GM13976 (cell line): ENCODE measurements at places on chromosomes 7 and 10.
A peak's percentile ranks its signal among the peaks of the same experiment; 100 is the strongest.

DNA sequence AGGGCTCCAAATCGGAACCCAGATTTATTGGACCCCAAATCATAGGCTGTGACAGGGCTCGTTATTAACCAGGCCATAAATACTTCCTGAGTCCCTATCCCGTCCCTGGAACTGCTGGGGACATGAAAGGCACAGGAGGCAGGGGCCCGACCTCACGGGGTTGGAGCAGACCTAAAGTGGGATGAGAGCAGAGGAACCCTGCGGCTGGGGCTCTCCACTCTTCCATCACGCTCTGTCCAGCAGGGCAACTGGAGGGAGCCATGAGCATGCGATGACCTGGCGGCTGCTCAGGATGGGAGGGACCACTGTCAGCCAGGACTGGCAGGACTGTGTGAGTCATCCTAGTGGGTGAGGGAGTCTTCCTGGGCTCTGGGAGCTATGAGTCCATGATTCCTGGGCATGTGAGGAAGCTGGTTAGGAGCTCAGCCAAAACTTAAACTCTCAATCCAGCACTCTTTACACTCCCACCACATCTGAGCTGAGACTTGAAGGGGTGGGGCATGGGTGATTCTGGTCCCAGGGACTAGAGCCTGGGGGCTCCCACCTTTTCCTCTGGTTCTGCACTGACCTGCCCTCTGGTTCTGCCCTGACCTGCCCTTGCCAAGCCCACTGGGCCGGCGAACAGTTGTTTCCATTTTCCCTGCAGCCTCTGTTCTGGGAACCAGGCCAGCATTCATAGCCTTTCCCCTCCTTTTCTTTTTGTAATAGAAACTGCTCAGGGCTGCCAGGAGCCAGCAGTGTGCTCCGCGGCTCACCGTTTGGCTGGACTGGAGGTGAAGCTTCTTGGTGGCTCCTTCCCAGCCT is 47.1 kb downstream of the SYPL1 start:
- no peak for DNase-seq

DNA sequence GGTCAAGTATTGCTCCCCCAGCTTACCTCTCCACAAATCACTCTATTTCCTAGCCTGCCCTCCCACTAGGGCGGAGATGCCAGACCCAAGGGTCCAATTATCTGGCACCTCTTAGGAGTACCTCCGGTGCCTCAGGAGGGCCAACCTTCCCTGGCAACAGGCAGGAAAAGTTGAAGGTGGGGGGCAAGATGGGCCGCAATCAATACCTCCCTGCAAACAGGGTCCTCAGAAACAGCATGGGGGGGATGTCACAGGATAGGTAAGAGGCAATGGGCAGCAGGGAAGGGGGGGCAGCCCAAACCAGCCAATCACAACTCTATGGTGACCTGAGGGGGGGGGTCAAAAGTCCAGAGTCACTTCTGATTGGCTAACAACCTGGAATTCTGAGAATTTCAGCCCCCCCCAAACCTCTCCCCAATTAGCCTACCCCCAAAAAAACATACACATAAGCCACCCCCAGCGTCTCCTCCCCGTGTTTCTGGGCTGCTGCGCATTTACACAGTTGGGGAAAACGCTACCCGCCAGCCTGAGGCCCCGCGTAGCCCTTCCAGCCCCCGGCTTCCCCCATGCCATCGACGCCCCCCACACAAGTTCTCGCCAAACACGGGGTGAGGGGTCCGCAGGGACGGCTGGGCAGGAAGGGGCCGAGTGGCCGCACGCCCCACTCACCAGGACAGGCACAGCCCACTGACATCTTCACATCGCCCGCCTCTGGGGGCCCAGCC is 589 bp downstream of the LDB1 start:
- peak; percentile 87 for DNase-seq

- no peak for DNase-seq
These were observed 73.7 kb downstream of the INSIG1 start for GRCh38 chr7:155371331-155371883.

DNA sequence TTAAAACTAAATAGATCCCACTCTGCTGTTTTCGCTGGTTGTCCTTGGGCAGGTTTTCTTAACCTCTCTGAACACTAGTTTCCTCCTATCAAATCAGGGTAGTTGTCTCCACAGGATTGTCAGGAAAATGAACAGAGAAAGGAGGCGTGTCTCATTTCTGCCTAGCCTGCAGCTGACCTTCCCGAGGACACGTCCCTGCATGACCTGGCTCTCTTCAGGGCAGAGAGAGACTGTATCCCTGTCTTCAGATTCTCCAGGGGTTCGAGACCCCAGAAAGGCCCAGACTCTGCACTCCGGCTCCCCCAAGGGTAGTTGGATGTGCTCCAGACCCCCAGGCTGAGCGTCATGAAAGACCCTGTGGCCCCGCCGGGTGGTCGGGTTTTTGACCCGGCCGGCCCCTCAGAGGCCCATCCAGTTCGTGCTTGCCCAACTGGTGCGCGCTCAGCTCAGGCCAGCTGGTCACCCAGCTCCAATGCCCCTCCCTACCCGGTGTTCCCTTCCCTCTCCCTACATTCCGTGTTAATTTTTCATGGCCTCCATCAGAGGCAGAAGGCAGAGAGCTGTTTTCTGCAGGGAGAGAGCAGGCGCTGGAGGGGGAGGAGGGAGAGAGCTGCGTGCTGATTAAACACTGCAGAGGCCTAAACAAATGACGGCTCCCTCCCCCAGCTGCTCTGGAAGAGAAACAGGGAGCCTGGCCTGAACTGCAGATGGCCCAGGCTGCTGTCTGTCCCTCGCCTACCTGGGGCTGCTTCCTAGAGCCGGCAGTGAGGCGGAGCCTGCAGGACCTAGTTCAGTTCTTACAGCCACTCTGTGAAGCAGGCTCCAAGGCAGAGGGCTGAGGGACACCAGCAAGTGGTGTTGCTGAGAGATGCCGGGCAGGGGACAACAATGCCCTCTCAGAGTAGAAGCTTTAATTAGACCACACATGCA is 86.2 kb upstream of the PPIF start:
- no peak for DNase-seq

GRCh38 chr10:127797339-127797738 is 60.4 kb downstream of the FOXI2 start:
- DNase-seq = peak; percentile 45

DNA sequence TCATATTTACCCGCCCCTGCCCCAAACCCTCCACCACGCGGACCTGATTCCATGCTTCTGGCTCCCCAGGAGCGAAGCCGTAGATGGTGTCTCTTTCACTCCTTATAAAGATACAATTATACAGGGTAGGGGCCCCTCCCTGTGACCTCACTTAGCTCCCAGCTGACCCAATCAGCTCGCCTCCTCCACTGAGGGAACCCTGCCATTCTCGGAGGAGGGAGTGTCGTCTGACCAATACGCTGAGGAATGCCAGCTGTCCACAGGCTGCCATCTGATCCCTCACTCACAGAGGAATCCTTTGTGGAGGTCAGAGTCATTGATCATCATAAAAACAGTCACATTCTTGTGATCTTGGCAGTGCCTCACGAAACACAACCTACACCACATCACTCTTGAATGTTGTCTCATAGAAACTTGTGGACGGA is 67.5 kb upstream of the INSIG1 start:
- no peak for DNase-seq

DNA sequence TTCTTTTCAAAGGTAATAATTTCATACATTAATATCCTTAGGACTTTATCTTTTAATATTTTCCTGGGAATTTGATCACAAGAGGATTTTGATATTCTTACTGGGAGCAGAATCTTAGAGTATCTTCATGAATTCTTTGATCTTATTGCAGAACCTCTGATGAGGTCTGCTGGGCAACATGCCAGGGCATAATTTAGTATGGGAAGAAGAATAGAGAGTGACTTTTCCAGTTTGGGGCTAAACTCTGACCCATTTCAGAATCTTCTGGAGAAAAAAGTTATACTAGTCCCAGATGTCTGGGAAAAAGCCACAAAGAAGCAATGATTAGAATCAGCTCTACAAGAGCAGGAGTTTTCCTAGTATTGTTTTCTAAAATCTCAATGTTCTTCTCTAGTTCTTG is 28.0 kb upstream of the RSU1 start:
- no peak for DNase-seq

DNA sequence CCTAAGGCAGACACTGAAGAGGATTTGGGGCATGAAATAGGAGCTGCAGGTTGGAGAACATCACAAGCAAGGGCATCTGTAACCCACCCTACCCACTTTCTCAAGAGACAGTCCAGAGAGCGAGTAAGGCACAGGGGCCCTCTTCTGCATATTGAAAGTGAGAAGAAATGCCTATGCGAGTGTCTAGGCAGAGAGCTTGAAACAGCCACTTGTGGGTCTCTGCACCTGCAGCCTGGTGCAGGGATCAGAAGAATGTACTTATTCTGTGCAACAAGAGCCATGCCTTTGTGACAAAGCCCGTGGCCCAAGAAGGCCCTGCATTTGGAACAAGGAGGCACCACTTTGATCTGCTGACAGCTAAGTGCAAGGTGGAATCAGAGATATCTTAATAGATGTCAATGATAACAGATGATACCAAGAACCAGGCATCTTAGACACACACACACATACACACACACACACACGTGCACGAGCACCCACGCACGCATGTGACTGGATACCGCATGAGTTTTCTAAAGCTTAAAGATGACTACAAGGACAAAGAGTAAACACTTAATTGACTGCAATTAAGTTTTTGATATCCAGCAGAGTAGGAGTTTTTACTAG is 89.3 kb downstream of the NPSR1 start:
- DNase-seq = no peak

DNA sequence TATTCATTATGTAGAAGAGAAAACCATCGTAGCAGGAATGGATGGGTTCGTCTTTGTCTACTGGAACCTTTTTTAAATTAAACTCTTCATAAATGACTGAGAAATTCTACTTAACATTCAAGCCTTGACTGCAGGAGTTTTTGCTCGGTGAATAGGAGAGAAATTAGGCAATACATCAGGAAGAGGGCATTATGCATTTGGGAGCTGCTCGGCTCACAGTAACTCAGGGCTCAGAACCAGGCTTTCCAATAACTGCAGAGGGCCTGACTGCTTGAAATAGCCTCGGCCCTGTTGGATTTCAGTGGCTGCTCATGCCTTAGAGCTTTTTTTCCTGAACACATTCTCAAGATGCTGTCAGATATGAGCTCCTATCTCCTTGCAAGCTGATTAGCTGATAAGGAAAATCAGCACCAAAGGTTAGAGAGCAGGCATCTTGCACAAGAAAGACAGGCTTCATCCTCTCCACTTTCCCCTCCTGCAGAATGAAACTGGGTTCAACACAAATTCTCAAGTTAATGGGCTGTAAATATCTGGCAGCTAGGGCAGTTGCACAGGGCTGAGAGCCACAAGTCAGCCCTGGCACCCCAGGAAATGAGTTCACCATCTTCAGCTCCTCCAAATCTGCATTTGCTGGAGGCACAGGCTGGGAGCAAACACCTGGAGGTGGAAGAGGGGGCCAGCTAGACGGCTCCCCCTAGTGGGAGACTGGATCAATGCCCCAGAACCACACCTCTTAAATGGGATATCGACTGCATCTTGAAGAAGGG is 24.3 kb downstream of the TECTB start:
- DNase-seq = peak; percentile 70
